ENCODE measurements at places on chromosomes 4 and X. TPM values are rescaled to one million over a fixed set of nuclear protein-coding genes. Genes with fewer than 3 reads are reported as not detected.
A peak's percentile ranks its signal among the peaks of the same experiment; 100 is the strongest.

TCEAL7 gene
- total RNA-seq, result not detected

TBC1D14 gene
- total RNA-seq, result 52.6 TPM

UGT8 gene
- 2.2 TPM for total RNA-seq

KLKB1 gene
- 0.96 TPM for total RNA-seq

PHKA1 gene
- 8.9 TPM for total RNA-seq

SULT1E1 gene
- 2.8 TPM for total RNA-seq

HPSE gene
- 6.0 TPM for total RNA-seq

DUX4 gene
- total RNA-seq, result not detected

DNA sequence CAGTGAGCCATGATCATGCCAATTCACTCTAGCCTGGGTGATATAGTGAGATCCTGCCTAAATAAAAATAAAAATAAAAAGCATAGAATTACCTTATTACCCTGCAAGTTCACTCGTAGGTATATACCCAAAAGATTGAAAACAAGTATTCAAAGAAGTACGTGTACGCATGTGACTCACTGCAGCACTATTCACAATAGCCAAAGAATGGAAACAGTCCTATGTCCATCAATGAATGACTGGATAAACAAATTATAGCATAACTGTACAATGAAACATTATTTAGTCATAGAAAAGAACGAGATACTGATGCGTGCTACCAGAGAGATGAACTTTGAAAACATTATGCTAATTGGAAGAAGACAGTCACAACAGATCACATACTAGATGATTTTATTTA, 204.6 kb upstream of the DIAPH2 start:
- H3K36me3 ChIP-seq, result no peaks in the 10 kb centered on the region
- no peak overlapping the region for H3K27ac ChIP-seq
- peak; percentile 5 for DNase-seq
- H3K27me3 ChIP-seq, result peaks cover 34% of the 10 kb centered on the region
- H3K4me1 ChIP-seq, result no peaks in the 10 kb centered on the region

- H3K4me1 ChIP-seq, result no peaks in the 10 kb centered on the region
- H3K27ac ChIP-seq, result no peak overlapping the region
- H3K4me3 ChIP-seq, result no peak overlapping the region
- no peak for DNase-seq
- H3K36me3 ChIP-seq, result no peaks in the 10 kb centered on the region
These were observed 41.9 kb downstream of the CNGA1 start for GRCh38 chr4:47974566-47974965.

DNA sequence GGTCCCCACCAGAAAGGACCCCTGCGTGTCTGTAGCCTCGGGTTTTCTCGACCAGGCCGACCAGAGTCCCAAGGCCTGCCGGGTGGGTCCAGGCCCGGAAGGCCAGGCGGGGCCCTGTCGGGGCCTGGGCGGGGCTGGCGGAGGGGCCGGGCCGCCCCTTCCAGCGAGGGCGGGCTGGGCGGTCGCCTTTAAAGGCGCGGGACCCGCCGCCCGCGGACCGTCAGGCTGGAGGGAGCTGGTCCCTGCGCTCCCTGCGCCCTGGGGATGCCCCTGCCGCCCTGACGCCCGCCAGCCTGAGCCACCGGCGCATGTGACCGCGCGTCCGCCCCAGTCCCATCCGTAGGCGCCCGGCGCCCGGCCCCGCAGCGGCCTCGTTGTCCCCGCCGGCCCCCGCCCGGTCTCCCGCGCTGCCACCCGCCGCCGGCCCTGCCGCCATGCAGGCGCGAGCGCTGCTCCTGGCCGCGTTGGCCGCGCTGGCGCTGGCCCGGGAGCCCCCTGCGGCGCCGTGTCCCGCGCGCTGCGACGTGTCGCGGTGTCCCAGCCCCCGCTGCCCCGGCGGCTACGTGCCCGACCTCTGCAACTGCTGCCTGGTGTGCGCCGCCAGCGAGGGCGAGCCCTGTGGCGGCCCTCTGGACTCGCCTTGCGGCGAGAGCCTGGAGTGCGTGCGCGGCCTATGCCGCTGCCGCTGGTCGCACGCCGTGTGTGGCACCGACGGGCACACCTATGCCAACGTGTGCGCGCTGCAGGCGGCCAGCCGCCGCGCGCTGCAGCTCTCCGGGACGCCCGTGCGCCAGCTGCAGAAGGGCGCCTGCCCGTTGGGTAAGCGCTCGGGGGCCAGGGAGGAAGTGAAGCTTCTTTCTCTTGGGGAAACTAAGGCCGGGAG, at the start of gene HTRA3:
Gene HTRA3 (plus strand): TSS at position 220 of the 883 bp plus-strand sequence. CDS start 215 bp downstream, at position 435.
- DNase-seq, result no peak
- H3K4me3 ChIP-seq, result no peak within 1 kb of the TSS
- H3K27ac ChIP-seq, result no peak within 1 kb of the TSS
- no peaks in the 10 kb centered on the region for H3K4me1 ChIP-seq
- H3K27me3 ChIP-seq, result peaks cover 19% of the 10 kb centered on the region

DNA sequence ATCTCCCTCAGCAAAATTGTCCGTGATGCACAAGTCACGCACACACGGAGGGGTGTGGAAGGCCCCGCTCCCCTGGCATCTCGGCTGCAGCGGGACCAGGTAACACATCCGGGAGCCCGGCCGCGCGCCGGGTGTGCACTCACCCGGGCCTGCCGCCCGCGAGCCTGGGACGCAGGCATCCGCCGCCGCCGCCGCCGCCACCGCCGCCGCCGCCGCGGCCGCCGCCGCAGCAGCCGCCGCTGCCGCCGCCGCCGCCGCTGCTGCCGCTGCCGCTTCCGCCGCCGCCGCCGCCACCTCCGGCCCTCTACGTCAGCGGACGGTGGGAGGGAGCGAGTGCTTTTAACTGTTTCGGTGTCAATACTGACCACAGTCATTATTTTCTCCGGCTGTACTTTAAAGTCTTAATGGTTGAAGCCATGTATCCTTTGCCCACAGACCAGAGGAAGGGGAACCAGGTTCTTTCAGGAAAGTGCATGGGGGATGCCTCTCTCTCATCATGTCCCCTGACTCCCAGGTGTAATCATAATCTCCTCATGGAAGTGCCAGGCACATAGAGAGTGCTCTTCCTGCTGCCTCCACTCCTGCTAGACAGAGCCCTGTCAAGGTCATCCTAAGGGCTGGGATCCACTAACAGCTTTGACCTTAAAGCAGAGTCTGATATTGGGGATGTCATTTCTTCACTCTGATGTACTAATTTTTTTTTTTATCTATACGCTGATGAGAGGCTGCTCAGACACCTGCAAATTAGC, 38.0 kb downstream of the MAGEE2 start:
- no peak overlapping the region for H3K27ac ChIP-seq
- H3K4me1 ChIP-seq, result no peaks in the 10 kb centered on the region
- H3K36me3 ChIP-seq, result no peaks in the 10 kb centered on the region
- peak; percentile 9 for DNase-seq
- peaks cover 17% of the 10 kb centered on the region for H3K27me3 ChIP-seq

GRCh38 chr4:6195602-6196319, 4.6 kb downstream of the JAKMIP1 start:
- H3K4me1 ChIP-seq, result no peaks in the 10 kb centered on the region
- no peak for DNase-seq
- no peak overlapping the region for H3K27ac ChIP-seq

DNA sequence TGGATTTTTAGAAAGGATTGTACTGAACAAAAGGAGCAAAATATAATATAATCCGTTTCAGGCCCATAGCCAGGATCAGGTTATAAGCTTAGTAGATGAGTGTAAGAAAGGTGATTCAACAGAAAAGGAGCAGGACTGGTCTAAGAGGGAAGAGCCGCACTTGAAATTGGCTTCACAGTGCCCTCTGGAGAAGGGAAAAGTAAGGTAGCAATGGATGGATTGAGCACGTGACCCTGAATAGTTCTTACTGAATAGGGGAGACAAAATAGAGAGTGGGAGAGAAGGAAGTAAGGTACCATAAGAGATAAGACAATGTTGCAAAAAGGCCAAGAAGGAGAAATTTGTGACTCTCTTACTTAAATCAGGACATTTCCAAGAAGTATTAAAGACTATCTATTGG, 15.6 kb downstream of the CXorf66 start:
- DNase-seq, result no peak
- H3K27ac ChIP-seq, result no peak overlapping the region
- H3K4me3 ChIP-seq, result no peak overlapping the region
- H3K27me3 ChIP-seq, result no peaks in the 10 kb centered on the region
- H3K4me1 ChIP-seq, result no peaks in the 10 kb centered on the region

DNA sequence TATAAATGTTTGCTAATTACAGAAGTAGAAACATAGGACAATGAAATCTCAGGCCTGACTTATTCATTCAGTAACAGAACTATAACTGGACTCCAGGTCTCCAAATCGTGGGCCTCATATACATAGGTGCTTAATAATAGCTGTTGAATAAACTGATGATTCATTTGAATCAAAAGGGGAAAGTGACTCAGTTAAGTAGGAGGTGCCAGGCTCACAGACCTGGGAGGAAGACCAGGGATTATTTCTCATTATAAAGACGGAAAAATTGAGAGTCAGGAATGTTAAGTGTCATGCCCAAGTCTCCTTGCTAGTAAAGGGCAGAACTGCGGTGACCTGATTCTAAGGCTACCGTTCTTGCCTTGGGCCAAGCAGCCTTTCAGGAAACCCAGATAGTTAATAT, 131.5 kb downstream of the HS3ST1 start:
- H3K4me1 ChIP-seq, result peaks cover 10% of the 10 kb centered on the region
- H3K27ac ChIP-seq, result peak overlapping the region; percentile 16
- H3K27me3 ChIP-seq, result no peaks in the 10 kb centered on the region
- peaks cover 4% of the 10 kb centered on the region for H3K36me3 ChIP-seq

DNA sequence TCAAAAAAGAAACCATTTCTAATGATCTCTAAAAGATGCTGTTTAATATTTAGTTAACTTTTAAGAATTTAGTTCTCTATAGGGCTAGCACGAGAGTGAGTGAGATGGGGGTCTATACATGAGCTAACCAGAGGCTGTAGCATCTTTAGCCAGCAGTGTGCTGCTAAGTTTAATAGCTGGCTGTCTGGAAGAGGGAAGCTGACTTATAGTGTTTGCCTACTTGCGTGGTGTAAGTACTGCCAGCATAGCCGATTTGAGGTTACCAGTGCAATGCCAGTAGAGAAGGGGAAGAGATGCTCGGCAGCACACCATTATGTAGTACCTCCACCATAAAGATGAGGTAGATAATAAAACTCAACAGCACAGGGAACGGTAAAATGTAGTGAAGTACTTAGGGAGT, 47.1 kb upstream of the TMEM131L start:
- DNase-seq, result no peak
- H3K27ac ChIP-seq, result no peak overlapping the region
- no peaks in the 10 kb centered on the region for H3K36me3 ChIP-seq

GRCh38 chrX:7088968-7089615, 58.4 kb upstream of the STS start:
- peak; percentile 5 for DNase-seq
- H3K27me3 ChIP-seq, result no peaks in the 10 kb centered on the region
- no peak overlapping the region for H3K4me3 ChIP-seq
- no peak overlapping the region for H3K27ac ChIP-seq
- H3K4me1 ChIP-seq, result peaks cover 4% of the 10 kb centered on the region
- H3K36me3 ChIP-seq, result peaks cover 10% of the 10 kb centered on the region

GRCh38 chr4:288891-289290, 16.4 kb downstream of the ZNF732 start:
- no peaks in the 10 kb centered on the region for H3K27me3 ChIP-seq
- no peak overlapping the region for H3K27ac ChIP-seq
- H3K4me3 ChIP-seq, result no peak overlapping the region
- DNase-seq, result peak; percentile 41
- H3K36me3 ChIP-seq, result peaks cover 6% of the 10 kb centered on the region

- H3K36me3 ChIP-seq, result no peaks in the 10 kb centered on the region
- H3K27me3 ChIP-seq, result no peaks in the 10 kb centered on the region
- H3K4me1 ChIP-seq, result no peaks in the 10 kb centered on the region
- no peak overlapping the region for H3K27ac ChIP-seq
- no peak overlapping the region for H3K4me3 ChIP-seq
These were observed 196.3 kb upstream of the HHIP start for GRCh38 chr4:144449611-144450010.

DNA sequence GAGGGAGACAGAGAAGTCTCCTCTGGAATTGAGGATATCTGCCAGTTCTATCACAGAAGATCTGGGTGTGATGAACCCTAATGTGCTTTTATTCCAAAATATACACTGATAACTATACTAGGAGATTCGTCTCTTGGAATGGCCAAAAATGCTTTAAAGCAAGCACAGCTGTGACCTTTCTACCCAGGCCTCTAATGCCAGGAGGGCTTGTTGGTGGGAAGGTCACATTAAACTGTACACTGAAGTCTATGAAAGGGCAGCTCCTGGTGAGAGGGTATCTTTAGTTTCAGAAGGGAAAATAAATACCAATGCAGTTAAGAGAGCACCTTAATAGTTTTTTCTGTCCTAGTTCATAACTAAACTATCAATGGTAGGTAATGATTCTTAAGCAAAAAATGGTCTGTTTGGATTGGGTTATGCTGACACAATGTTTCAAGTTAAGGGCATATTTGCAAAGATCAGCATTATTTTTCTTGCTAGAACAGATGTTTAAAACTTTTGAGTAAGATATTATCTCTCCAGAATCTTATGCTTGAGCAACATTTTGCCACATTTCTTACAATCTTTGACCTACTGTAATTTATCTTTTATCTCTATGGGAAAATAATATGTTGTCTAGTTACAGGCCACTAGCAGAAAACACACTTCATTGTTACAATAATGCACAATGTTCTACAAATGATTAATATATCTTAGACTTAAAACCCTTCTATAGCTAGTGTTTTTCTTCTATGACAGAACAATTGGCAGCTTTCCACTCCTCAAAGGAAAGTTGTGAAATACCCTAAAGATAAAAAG, 59.6 kb downstream of the SEC24D start:
- H3K27ac ChIP-seq, result peak overlapping the region; percentile 16
- no peak overlapping the region for H3K4me3 ChIP-seq
- peak; percentile 43 for DNase-seq
- peaks cover 16% of the 10 kb centered on the region for H3K36me3 ChIP-seq
- peaks cover 27% of the 10 kb centered on the region for H3K4me1 ChIP-seq

DNA sequence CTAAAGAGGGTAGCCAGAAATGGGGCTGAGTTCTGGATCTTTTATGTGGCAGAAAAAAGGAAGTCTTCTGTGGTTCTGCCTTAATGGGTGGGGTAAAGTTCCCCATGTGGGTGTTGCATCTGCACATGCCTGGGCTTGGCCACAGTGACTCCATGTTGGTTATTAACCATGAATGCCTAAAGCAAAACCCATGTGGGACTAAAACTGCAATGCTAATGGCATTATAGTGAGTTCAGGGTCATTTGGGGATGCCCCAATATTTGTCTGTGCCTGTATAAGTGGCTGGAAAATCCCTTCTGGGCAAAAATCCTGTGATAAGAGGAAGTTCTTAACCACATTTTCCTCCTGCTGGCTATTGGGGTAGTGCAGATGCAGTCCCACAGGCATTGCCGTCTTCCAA, 857.4 kb downstream of the FAT4 start:
- no peaks in the 10 kb centered on the region for H3K36me3 ChIP-seq
- peaks cover 6% of the 10 kb centered on the region for H3K4me1 ChIP-seq
- no peaks in the 10 kb centered on the region for H3K27me3 ChIP-seq
- no peak overlapping the region for H3K4me3 ChIP-seq

GRCh38 chrX:13090339-13091110, 46.1 kb upstream of the FAM9C start:
- H3K36me3 ChIP-seq, result no peaks in the 10 kb centered on the region
- DNase-seq, result no peak
- no peak overlapping the region for H3K27ac ChIP-seq
- peaks cover 10% of the 10 kb centered on the region for H3K4me1 ChIP-seq
- peaks cover 14% of the 10 kb centered on the region for H3K27me3 ChIP-seq
